ENCODE measurements at places on chromosomes 2 and 18.
A peak's percentile ranks its signal among the peaks of the same experiment; 100 is the strongest.

DNA sequence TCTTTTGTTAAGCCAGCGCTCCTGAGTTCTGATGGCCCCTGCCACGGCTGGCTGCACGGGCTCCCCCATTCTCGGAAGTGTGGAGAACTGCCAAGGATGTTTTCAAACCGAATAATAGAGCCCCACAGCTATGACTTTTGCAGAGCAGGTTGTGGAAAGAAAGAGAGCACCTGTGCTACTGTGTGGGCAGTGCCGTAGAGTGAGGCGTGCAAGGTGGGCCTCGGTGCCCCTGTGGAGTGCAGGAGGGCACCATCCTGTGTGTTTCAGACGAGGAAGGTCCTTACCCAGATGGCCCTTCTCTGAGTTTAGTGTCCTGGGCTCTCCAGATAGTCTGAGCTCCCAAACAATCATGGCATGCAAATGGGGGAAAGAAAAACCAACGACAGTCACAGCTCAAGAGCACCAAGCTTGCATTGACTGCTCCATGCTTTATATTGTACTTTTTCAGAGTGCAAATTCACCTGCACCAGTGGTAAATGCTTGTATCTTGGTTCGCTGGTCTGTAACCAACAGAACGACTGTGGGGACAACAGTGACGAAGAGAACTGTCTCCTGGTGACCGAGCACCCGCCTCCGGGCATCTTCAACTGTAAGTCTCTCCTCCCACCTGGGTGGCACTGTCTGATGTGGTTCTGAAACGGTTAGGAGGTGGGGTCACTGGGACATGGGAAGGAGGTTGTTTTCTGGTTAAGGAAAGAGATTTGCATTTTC, 219.4 kb downstream of the LDLRAD4 start:
- no peak for DNase-seq

DNA sequence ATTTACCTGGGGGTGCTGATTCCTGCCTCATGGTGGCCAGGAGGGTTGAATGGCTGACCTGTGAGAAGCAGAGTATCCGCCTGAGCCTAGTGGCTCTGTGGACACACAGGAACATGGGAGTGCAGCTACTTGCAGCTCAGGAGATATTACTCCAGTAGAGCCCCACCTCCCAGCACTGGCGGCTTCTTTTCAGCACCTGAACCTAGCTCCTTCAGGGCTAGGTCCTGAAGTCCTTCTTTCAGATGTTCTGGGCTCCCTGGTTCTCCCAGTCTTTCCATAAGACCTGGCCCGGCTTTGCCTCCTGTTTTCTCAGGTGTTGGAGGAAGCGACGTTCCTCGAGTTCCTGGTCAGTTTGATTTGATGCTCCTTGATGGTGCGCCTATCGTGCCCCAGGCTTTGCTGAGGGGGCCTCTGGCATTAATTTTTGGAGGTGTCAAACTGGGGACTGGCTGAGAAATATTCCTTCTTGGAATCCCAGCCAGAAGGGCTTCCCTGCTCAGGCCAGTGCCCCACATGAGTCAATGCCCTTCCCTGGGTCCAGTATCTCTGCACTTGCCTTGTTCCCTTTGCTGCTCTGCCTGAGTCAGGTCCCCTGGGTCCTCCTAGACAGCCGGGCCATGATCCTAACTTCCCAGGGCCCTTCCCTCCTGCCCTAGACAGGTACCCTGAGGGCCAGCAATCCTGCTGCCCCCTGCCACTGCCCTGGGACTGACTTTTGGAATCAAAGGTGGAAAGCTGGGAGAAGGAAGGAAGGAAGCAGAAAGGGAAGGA, 110.7 kb upstream of the HAAO start:
- no peak for DNase-seq

- DNase-seq = peak; percentile 15
Observed at GRCh38 chr2:88692187-88692586, 714 bp downstream of the RPIA start.

DNA sequence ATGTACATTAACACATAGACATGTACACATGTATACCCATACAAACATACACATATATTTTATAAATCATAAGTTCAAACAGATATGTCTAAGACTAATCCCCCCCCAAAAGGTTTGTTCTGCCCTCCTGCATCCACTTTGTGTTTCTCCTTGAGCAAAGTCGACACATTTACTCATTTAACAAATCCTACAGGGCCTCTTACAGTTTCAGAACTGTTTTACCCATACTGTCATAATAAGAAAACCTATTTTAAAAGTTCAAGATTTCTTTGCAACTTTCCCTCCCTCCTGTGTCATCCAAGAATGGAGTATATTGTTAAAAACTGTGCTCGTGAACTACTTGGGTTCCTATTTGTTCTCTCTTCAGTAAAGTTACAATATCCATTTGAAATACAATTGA, 166.7 kb downstream of the L3MBTL4 start:
- no peak for DNase-seq

GRCh38 chr2:241619597-241620418, 17.1 kb downstream of the THAP4 start:
- no peak for DNase-seq

GRCh38 chr2:113273027-113273551, 5.6 kb downstream of the PAX8 start:
- peak; percentile 9 for DNase-seq

DNA sequence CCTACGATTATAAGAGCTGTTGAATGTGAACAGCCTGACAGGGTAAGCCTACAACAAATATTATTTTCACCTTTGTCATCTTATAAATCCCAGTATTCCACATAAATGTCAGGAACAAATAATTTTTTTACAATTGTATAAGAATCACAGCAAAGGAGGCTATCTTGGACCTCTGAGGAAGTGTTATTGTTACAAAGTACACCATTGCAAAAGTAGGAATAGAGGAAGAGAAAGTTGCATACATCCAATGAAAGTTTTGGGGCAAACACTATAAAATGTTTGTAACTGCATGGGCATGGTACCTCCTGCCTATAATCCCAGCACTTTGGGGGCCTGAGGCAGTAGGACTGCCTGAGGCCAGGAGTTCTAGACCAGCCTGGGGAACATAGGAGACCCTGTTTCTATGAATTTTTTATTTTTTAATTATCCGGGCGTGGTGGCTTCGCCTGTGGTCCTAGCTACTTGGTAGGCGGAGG, 715 bp upstream of the MEMO1 start:
- peak; percentile 49 for DNase-seq
